Hindlimb muscle (tissue), 1 donor: ENCODE measurements at places on chromosomes 4 and X. TPM values are rescaled to one million over a fixed set of nuclear protein-coding genes. Genes with fewer than 3 reads are reported as not detected.
A peak's percentile ranks its signal among the peaks of the same experiment; 100 is the strongest.

DNA sequence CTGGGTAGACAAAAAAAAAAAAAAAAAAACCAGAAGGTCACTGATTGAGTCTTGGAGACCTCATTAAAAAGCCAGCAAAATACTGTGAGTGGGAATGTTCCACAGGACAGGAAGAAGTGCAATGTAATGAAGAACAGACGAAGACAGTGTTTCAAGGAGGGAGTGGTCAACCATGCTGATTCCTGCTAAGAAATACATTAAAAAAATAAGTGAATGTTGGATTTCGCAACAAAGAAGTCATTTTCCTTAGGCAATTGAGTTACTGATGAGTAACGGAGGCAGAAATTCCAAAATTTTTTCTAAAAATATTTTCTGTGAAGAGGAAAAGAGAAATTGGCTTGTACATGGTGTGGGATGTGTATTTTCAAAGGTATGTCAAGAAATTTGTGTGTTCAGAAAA is 94.3 kb upstream of the FAM47B start:
- no peak for DNase-seq

DNA sequence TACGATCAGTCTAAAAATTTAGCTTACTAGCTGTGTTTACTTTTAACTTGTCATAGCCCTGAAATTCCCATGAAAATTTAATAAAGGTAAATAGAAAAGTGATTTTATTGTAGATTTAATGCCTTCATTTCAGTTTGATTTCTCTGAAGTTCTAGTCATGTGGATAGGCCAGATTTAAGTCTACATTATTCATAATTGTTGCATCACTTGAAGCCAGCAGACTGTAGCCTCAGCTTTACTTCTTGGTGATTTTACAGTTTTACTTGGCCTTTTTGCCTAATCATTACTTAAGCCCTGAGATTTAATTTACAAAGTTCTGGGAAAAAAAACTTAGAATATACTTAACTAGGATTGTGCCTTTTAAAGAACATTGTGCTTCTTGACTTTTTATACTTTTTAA is 73.5 kb upstream of the FHDC1 start:
- DNase-seq: no peak

DNA sequence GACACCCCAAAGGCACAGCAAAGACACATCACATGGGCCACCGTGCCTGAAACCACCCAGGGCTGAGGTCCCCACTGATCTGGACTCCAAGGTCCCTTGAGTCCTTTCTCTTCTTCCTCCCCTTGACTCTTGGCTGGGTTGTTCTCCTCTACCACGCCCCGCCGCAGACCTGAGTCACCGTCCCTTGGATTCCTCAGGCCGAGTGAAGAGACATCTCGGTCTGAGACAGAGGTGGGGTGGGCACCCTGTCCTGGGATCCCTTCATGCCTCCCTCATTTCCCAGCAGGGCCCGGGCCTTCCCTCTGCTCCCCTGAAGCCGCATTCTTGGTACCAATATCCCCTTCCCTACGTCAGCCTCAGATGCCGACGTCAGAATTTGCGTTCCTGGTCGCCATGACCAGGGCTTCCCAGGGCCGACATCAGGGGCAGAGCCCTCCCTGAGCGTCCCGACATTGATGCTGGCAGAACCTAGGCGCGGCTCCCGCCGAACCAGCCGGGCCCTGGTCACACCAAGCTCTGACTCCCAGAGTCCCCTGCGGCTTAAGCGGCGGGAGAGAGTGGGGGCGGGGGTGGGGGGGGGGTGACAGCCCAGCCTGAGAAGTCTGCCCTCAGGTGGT is 498 bp downstream of the MAGEA10 start:
- DNase-seq: no peak

DNA sequence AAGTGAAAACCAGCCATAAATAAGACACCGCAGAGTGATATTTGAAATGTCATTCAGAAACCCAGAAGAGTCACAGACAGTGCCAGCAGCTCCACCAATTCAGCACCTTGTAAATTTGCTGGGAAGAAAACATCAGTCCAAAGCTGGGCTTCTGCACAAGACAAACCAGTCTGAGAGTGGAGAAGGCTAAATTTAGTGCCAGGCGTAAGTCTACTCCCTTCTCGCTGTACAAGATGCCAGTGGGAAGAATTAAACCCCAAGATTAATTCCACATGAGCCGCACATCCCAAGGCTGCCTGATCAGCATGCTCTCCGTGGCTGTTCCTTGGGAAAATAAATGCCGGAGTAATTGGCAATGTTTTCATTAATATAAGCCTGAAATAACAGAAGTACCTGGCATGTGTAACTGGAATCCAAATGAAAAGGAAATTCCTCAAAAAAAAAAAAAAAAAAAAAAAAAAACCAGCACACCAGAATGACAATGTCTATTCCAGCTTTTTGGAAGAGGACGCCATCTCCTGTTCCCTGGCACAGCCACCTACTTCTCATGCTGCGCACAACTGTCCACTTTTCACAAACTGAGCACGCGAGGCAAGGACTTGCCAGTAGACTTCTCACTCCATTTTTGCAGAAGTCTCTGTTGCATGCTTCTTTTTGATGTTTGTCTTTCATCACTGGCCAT is 95.5 kb downstream of the NSUN7 start:
- DNase-seq: peak; percentile 63

- DNase-seq: no peak
Measured at GRCh38 chr4:184653650-184654049, 4.1 kb downstream of the PRIMPOL start.

GRCh38 chrX:17453788-17454187 is 78.8 kb downstream of the NHS start:
- no peak for DNase-seq

DNA sequence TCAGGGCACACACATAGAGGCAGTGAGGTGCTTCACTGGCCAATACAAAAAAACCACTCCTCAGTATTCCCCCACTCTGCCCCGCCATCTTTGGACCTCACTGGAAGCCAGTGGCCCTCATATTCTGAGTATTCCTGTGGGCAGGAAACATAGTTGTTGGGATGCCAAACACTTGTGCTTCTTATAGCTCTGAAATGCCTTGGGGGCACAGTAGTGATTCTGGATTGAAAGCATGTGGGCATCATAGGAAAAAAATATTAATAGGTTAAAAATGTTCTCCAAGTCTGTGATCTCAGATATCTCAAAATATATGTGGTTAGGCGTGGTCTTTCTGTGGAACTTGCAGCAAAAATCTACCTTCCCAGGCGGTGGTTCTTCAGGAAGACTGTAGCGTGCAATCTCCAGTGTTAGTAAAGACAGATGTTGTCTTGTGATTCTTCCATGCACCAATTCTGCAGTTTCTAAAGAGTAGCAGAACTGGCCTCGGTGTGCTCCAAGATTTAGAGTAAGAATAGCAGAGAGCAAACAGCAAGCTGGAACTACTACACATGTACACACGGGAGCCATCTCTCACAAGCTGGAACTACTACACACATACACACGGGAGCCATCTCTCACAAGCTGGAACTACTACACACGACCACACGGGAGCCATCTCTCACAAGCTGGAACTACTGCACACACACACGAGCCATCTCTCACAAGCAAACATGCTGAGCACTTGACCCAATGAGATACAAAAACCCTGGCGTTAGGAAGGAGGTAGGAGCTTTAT is 8.0 kb upstream of the TENM3 start:
- DNase-seq: peak; percentile 15

DNA sequence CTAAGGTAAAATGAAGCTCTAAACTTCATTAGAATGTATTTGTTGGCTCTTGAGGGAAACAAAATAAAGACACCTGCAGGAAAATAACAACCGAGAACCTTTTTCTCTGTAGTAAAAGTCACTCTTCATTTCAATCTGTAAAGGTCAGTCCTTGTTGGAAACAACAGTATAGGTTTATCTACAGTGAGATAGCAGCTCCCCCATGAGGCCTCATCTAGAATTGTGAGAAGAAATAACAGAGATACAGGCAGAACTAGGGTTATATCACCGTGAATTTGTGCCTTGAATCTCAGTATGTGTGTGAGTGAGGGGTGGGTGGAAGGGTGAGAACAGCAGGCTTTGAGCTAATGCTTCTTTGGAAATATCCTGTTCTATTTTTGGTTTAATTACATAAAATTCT is 107.8 kb upstream of the FMR1 start:
- peak; percentile 24 for DNase-seq

DNA sequence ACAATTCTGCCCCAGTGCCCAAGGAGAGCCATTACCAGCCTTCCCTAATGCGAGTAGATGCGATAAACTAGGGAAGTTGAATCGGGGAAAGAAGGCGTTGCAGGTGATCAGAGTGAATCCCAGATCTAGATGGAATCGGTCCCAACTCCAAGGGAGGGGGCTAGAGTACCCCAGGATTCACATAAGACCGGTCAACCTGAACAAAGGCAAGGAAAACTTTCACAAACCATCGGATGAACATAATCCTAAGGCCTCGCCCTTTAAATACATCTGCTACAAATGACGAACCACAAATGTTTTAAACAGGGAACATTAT is 11.2 kb upstream of the ZCCHC13 start:
- DNase-seq: no peak

- peak; percentile 67 for DNase-seq
Measured at GRCh38 chr4:168408620-168409019, 71.7 kb downstream of the DDX60L start.

DNA sequence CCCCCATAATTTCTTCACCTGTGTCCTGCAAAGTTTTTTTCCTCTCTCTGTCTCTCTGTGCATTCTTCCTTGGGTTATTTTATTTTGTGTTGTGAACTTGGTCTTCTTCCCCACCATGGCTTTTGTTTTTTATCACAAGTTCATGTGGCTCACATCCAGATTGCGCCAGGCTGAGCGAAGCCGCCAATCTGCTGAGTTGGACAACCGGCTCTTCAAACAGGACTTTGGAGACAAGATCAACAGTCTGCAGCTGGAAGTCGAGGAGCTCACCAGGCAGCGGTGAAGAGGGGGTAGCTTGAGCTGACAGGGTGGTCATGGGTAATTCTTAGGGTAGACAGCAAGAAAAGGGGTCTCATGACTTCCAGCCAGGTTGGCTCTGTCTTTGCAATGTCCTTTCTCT is 46.1 kb downstream of the GRSF1 start:
- DNase-seq: no peak

GRCh38 chr4:152091405-152091804 is 330.6 kb upstream of the GATB start:
- no peak for DNase-seq

GRCh38 chrX:109873574-109873973 is 129.3 kb upstream of the TMEM164 start:
- no peak for DNase-seq

- DNase-seq: no peak
Measured at GRCh38 chr4:159504684-159505083, 401.8 kb downstream of the RAPGEF2 start.

- DNase-seq: peak; percentile 19
Measured at GRCh38 chrX:46587753-46588171, 14.2 kb downstream of the CHST7 start.

Gene FOXR2
- polyA plus RNA-seq: not detected

Gene LPAR4
- polyA plus RNA-seq: 39.1 TPM

Gene FBXO8
- 17.3 TPM for polyA plus RNA-seq

Gene HTRA3
- 46.2 TPM for polyA plus RNA-seq

Gene TMPRSS11D
- 0.08 TPM for polyA plus RNA-seq

Gene PLP1
- 47.7 TPM for polyA plus RNA-seq

Gene USP27X
- polyA plus RNA-seq: 2.5 TPM

Gene TRIM60
- polyA plus RNA-seq: not detected

Gene TCEAL3
- polyA plus RNA-seq: 10.5 TPM

Gene ETDB
- not detected for polyA plus RNA-seq

Gene FGG
- polyA plus RNA-seq: not detected

Gene PPEF2
- polyA plus RNA-seq: 0.06 TPM

Gene IQCM
- 0.12 TPM for polyA plus RNA-seq

Gene PPP3CA
- polyA plus RNA-seq: 39.4 TPM

Gene PLP2
- 148 TPM for polyA plus RNA-seq

Gene TCEAL1
- 47.0 TPM for polyA plus RNA-seq
